Hypothalamus (tissue), 51 donors: ENCODE measurements at places on chromosomes 16 and 17.

GRCh38 chr17:17156107-17156506 lies 50.0 kb downstream of the PLD6 start:
- no peak for DNase-seq

GRCh38 chr17:9436630-9437029 lies 139.0 kb downstream of the STX8 start:
- DNase-seq, result no peak

- no peak for DNase-seq
These were observed 94.1 kb downstream of the PRKCB start for GRCh38 chr16:23929856-23930255.

GRCh38 chr17:12667299-12667958 lies 1.7 kb downstream of the MYOCD start:
- DNase-seq, result no peak

GRCh38 chr16:71943887-71944286 lies 48.6 kb downstream of the IST1 start:
- no peak for DNase-seq

DNA sequence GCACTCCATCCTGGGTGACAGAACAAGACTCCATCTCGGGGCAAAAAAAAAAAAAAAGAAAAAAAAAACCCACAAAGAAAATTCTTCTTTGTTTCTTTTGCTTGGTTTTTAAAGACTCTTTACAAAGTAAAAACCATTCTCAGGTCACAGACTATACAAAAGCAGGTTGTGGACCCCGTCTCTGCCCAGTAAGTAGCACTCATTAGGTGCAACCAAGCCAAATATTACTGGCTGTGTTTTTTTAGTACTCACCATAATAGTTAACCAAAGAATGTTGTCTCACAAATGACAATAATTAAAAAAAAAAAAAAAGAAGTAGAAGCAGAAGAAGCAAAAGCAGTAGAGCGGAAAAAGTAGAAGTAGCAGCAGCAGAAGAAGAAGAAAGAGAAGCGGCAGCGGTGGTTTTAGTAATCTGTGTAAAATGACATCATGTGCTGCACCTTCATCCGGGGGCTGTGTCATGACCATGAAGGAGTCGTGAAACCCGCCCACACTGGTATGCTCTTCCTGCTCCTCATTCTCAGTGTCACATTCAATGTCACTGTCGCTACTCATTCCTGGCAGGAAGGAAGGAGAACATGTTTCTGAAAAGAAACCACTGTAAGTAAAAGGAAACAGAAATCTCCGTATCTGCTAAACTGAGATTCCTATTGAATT lies 105.4 kb downstream of the TRIM37 start:
- no peak for DNase-seq

- no peak for DNase-seq
These were observed 4.4 kb upstream of the MFAP4 start for GRCh38 chr17:19391432-19391831.

DNA sequence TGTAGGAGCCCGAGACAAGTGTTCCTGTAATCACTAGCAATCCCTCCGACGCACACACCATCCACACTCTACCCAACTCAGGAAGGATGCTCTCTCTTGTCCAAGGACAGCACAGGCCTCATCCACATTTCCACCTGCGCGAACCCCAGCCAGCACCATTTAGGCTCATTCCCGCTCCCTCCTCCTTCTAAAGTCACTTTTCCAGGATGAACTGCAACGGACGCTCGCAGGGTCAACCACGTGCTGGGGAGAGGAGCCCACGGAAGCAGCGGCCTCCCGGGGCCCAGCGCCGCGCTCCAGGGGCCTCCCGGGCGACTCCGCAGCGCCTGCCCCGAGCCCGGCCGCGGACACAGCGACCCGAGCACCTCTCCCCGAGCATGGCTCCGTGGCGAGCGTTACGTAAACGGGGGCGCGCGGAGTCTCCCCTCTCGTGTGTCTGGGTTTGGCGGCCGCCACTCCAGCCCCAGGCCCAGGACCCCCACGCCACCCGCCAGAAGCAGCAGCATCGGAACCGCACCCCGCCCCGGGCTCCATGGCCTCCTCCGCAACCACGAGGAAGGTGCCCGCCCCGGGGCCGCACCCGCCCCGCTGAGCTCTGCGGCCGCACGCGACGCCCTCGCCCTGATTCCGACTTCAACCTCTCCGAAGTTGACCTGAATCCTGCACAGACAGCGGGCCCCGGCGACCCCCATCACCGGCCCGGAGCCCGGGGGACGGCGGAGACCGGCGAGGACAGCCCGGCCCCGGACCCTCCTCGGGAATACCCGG lies 668 bp downstream of the USP36 start:
- no peak for DNase-seq

DNA sequence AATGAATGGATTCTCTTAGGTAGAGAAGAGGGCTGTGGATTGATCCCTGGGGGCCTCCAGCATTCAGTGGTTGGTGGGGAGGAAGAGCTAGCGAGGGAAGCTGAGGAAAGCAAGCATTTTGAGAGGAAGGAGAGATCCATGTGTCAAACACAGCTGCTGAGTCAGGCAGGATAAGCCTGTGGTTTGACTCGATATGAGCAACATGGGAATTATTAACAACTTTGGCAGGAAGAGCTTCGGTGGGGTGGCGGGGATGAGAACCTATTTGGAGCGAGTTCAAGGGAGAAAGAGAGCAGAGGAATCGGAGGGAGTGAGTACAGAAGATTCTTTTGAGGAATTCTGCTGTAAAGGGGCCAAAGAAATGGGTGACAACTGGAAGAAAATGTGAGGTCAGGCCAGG lies 59.5 kb upstream of the CDC42EP4 start:
- DNase-seq, result no peak
